Fibroblast of mammary gland (primary cell): ENCODE measurements at places on chromosomes 3 and 15.
A peak's percentile ranks its signal among the peaks of the same experiment; 100 is the strongest.

GRCh38 chr15:49135342-49135857 is 20.0 kb downstream of the COPS2 start:
- DNase-seq, result no peak

- DNase-seq, result peak; percentile 60
Measured at GRCh38 chr3:156217674-156218352, 97.4 kb downstream of the KCNAB1 start.

DNA sequence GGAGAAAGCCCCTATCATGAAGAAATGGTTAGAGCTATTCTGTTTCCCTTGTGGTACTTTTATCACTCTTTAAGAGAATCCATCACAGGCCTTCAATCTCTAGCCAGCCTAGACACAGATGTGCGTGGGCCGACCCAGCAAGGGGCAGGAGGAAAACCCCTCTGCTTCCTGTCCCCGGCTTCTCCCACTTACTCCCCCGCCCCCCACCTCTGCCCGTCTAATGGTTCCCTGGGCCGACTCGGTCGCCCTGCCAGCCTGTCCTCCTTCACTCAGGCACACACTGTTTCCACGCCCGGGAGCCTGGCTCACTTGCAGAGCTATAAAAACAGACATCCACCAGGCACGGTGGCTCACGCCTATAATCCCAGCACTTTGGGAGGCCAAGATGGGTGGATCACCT is 58.3 kb upstream of the TFRC start:
- no peak for DNase-seq

DNA sequence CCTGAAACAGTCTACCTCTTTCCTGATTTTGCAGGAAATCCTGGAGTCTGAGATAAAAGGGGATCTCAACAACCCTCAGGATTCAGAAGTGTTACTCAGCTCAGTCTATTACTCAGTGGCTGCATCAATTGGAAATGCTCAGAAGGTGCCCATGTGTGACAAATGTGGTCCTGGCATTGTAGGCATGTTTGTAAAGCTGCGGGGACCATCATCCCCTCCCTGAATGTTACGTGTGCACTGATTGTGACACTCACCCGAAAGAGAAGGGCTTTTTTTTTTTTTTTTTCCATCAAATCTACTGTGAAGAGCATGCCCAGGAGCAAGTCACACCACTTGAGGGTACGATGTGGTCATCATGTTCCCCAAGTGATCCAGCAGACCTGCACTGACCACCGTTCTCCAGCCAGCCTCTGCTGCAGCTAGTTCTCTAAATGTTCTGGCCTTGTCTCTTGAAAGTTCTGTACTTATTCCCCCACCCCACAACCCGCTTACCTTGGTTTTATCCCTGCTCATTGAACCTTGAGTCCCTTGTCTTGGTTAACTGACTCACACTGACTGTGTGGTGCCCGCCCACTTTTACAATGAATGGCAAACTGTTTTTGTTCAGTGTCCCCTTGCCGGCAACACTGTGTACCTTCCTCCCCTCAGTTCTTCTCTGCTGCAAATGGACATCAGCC is 19.8 kb downstream of the ST3GAL6 start:
- no peak for DNase-seq

GRCh38 chr3:193269343-193270028 is 28.5 kb downstream of the PLAAT1 start:
- no peak for DNase-seq
